Endothelial cell (in vitro differentiated cells): ENCODE measurements at places on chromosomes 1 and 21.

DNA sequence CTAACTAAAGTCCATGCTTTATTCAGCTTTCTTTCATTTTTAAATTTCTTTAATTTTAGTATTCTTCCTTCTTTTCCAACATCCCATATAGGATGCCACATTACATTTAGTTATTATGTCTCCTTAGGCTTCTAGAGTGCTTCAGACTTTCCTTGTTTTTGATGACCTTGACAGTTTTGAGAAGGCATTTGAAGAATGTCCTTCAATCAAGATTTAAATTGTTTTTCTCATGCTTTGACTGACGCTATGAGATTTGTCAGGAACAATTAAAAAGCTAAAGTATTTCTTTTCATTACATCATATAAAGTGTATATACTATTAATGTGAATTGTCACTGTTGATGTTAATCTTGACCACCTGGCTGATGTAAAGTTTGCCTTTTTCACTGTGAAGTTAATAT is 173.7 kb upstream of the LYPLAL1 start:
- no peak for DNase-seq

DNA sequence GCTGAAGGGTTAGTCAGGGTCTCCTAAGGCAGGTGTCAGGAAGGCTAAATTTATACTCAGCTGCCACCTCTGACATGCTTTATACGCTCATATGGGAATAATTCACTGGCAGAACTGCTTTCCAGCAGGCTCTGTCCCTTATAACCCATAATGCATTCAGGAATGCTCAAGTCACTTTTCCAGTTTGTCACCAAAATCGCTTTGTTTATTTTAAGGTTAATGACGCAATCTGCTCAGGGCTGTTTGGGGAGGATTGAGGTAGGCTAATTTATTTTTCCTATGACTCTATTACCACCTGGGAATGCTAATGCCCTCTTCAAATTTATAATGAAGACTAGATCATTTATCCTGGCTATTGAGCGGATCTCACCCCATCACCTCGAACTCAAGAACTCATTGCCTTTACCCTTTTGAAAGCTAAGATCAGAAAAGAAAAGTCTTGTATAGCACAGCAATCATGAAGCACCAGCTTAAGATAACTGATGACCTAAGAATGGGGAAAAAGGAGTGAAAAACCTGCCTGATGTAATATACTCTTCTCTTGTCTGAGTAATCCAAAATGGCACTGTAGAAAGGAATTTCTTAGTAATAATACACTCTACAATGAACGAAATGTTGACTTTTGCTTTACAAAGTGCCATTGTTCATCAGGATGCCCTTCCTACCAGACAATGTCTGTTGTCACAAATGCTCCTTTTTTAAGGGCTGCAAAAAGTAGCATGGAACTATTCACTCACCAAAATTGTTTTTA is 97.9 kb upstream of the EXO1 start:
- no peak for DNase-seq

DNA sequence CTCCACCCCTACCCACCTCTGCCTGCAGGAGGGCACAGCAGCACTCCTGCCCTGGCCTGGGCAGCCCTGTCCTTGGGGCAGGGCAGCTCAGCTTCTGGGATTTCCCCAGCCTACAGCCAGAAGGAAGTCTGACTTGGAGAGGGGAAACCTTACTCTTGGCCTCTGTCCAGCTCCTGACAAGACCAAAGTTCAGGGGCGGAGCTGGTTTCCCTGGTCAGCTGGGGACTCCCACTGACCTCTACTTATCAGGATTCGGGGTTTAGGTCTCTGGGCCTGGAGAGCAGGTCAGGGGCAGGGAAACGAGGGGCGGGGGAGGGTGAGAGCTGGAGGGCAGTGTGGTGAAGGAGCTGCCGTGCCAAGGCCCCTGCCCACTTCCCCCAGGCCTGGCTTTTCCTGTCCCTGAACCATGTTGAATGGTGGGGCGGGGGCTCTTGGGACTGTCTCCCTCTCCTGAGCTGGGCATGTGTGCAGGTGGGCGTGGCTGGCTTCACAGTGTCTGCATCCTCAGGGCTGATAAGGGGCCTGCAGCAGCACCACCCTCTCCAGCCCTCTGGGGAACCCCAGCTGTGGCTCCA is 16.8 kb upstream of the ETV3 start:
- peak; percentile 28 for DNase-seq

- no peak for DNase-seq
These were observed 48.8 kb downstream of the TENT5C start for GRCh38 chr1:117654493-117655219.

DNA sequence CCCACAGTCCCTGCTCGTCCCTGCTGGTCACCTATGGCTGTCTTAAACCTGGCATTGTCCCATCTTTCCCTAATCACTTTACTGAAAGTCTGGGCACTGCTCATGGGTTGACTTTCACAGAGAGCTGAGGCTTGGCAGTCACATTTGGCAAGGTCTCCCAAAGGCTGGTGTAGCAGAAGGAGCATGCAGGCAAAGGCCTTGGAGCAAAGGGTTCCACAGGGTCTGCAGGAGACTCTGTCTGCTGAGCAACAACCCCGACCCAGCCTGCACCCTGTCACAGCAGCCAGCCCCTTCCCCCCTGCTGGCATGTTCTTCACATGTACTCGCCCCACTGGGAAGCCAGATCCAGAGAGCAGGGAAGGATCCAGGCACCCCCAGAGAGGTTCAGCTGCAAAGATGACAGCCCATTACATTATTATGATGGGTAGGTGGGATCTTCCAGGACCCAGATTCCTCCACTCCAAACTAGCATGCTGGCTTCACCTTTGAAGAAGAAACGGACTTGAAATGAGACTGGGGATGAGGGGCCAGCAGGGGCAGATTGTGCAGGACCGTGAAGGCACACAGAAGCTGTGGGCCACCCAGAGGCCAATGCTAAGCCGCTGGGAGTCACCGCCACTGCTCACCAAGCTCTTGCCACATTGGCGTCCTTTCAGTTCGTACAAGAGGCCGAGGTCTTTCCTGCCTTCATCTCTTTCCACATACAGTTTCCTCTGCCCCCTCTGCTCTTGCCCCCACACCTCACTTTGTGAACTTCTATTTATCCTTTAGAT is 14.2 kb upstream of the TMEM125 start:
- DNase-seq = no peak

GRCh38 chr21:35925497-35925896 is 134.8 kb downstream of the SETD4 start:
- no peak for DNase-seq

- no peak for DNase-seq
These were observed 11.5 kb upstream of the DHRS3 start for GRCh38 chr1:12629511-12629956.

GRCh38 chr1:226497991-226498639 is 50.4 kb upstream of the STUM start:
- no peak for DNase-seq

DNA sequence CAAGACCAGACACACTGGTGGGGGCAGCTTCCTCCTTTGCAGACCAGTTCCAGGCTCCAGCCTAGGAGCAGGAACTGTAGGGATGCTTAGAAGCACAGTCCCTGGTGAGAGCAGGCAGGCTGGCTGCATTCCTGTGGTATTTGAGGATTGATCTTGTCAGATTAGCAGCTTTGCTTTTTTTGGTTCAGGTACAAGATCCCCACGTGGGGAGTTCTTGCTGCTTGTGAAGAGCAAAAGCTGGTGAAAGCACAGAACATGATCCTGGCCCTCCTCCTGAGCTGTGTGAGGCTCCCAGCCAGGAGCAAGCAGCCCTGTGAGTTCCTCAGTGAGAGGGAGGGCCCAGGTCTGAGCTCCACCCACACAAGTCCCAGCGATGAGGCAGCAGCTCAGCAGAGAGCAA is 75.3 kb upstream of the ARTN start:
- DNase-seq = no peak

GRCh38 chr1:201709564-201710295 is 119.2 kb upstream of the IPO9 start:
- DNase-seq = peak; percentile 78

- DNase-seq = no peak
These were observed 1.5 kb upstream of the DNAJB4 start for GRCh38 chr1:78003070-78003746.

- no peak for DNase-seq
These were observed 122.4 kb downstream of the UBE2U start for GRCh38 chr1:64325856-64326255.

DNA sequence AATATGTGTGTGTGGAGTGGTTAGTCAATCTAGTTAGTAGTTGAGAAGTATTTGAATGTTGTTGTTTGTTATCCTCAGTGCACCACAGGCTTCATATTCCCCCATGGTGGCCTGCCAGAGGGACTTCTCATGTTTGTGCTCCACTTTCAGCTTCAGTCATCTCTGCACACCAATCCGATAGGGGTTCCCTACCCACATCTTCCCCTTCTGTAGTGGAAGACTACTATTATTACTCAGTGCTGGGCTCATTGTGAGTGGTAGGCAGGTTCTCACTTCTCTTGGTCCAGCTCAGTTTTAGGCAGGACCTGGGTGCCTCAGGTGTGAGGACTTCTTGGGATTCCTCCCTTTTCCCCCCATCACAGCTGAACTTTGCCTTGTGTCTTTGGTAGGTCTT is 14.2 kb downstream of the MT1HL1 start:
- DNase-seq = no peak

- no peak for DNase-seq
These were observed 822 bp upstream of the ELOVL1 start for GRCh38 chr1:43368646-43369020.

DNA sequence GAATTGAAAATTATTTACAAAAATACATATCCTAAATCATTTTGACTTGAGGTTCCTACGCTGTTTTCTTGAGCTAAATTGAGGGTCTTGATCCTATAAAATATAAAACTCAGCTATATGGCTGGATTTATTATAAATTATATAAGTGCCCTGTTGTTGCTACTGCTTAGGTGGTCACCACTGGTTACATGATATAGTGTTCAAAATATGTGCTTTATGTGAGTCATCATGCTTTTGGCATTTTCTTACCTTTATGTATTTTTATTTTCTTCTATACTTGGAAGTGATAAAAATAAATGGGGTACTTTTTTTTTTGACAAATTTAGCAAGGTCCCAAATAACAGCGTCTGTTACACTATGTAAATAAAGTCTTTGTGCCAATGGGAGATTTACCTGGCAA is 31.1 kb upstream of the PTPRC start:
- no peak for DNase-seq

DNA sequence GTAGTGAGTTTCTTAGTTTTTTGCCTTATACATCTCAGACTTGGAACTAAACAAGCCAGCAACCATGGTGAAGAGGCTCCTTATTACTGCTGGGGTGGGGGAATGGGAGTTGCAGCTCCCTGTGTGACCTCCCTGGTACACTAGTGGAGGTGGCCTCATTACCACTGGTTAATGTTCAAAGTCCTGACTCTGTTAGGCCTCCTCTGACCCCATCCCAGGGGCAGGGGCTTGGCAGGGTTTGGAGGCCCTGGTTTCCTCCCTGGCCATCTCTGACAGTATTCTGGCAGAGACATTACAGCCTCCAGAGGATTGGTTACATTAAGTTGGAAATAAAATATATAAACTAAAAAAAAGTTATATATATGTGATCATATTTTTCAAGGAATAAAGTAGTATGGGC is 45.2 kb downstream of the CLIC4 start:
- no peak for DNase-seq

DNA sequence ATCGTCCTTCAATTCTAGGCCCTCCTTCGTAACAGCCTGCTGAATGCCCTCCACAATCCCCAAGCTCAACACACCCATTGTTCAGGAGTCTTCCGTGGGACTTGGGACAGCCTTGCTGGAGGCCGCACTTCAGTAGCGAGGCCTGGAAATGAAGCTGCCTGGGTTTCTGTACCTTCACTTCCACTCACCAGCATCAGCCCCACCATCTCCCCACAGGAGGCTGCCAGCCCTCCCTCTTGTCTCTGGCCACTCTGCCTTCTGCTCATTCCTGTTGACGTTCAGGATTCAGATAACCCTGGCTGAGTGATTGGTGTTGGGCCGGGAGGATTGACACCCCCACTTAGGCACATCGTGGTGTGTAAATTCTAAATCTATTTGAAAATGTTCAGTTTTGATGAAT is 23.4 kb upstream of the CSF1 start:
- DNase-seq = no peak

DNA sequence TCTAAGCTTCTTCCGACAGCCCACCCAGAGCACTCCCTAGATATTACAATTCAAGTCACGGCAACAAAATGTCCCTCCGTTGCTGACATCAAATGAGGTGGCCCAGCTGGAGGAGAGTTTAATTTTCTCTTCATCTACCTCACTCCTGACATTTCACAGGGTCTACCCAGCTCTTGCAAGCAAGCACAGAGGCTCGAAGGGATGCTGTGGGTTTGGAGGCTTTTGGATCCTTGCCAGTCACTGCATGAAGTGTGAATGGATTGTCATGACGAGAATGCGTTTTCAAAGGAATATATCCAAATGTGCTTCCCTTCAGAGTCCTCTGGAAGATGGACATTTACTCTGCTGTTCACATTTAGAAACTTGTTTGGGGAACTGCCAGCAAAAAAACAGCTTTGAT is 33.5 kb downstream of the CAPN8 start:
- no peak for DNase-seq

DNA sequence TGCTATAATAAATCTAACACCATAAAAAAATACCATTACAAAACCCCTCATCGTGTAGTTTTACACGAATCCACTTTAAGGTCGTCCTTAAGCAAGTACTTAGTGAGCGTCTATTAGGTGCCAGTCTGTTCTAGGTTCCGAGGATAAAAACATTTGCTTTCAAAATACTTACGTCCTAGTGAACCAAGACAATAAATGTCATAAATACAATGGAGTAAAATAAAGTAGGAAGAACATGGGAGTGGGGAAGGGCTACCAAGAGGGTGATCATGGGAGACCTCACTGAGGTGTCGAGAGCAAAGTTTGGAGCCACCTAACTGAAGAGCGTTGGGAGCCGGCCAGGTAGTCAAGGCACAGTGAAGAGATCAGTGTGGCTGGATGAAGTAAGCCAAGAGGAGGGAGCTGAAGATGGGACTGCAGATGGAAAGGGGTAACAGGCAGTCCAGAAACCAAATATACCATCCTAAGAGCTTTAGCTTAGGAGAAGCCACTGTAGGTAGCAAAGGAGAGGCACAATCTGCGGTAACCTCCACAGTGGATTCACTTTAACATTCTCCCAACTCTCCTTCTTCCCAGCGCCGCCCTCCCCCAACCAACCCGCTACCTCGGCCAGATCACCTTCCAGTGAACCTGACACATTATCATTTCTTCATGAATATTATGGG is 684 bp downstream of the LTN1 start:
- DNase-seq = no peak

DNA sequence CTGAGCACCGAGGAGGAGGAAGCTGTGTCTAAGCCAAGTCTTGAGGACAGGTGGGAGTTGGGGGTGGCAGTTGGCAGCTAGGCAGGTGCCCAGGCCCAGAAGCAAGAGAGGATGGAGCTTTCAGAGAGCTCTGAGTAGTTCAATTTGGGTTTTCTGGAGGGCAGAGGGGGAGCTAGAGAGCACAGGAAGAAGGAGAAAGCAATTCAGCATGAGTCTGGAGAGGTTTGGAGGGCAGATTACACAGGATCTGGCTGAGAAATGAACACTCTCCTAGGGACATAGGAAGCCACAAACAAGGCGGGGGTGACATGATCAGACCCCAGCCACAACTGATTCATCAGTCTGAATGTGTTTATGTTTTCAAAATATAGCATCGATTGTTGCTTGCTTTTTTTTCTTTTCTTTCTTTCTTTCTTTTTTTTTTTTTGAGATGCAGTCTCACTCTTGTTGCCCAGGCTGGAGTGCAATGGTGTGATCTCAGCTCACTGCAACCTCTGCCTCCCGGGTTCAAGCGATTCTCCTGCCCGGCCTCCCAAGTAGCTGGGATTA is 23.8 kb downstream of the PTPRF start:
- peak; percentile 56 for DNase-seq

- no peak for DNase-seq
These were observed 28.3 kb downstream of the SLC1A7 start for GRCh38 chr1:53114090-53114489.
